ENCODE measurements at places on chromosomes 2 and 18.

- DNase-seq = no peak
Measured at GRCh38 chr2:196409376-196409775, 230.1 kb upstream of the CCDC150 start.

DNA sequence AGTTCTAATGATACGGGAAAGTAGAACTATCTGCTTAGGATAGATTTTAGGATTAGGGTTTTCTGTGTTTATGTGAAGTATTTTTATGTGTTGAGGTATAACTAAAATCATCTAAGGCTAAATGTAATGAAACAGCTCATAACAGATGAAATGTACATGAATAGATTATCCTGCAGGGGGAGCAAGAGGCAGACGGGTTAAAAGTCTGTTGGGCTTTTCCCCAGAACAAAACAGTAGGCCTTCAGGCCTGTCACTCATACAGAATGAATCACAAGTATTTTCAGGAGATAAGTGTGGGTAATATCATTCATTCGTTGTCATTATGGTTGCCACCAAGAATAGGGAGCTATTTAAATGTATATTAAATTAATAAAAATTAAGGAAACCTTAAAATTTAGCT, 107.9 kb upstream of the IL1R2 start:
- DNase-seq = no peak

- DNase-seq = no peak
Measured at GRCh38 chr18:37393221-37393827, 172.3 kb downstream of the CELF4 start.

DNA sequence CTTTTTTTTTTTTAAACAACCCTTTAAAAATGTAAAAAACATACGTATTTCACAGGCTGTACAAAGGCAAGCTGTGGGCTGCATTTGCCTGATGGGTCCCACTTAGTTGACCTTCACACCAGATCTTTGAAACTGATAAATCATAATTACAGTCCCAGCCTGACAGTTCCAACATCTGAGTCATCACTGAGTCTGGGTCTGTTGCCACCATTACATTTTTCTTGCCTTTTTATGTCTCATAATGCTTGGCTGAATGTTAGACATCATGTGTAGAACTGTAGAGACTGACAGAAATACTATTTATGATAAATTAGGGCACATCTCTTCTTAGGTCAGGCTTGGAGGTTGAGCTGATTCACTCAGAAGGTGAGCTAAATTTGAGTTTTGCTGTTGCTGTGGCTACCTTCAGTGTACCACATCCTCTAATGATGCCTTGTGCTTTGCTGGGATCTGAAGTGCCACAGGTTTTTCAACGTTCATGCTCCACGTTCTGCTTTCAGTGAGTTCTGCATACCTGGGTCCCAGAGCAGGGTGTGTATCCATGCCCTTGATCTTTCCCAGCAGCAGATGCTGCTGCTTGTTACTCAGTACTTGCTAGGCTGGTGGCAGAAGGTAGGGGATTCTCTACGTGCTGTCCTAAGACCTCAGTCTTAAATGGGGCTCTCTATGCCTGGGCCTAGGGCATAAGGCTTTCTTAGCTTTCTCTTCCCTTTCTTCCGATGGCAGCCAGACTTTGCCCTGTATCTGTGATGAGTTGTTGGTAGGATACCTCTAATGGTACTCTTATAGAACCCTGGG, 160.6 kb upstream of the SMAD7 start:
- no peak for DNase-seq

GRCh38 chr2:82599021-82599420, 1860.1 kb downstream of the SUCLG1 start:
- no peak for DNase-seq

GRCh38 chr2:219526320-219527075, 12.2 kb downstream of the ASIC4 start:
- no peak for DNase-seq

DNA sequence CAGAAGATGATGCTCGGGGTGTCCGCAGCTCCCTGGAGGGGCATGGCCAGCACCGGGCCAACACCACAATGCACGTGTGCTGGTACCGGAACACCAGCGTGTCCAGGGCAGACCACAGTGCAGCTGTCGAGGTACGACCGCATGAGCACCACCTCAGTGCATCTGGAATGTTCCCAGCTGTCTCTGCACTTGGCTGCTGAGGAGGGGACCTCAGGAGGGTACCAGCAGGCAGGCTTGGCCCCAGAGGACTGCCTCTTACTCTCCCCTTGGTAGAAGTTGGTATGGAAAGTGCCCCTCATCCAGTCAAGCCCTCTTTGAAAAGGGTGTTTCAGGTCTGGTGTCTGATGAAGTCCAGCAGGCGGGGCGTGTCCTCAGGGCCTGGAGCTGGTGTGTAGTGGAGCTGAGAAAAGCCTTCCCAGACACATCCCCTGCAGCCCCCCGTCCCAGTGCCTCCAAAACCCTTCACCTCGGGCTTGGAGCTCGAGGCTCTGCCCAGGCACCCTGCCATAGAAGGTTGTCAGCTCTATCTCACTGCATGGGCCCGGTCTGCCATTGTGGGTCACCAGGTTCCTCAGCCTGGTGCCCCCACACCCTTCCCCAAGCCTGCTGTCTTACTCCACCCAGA, 16.7 kb downstream of the STK25 start:
- no peak for DNase-seq

- DNase-seq = no peak
Measured at GRCh38 chr2:216549926-216550690, 51.5 kb downstream of the RPL37A start.

GRCh38 chr2:85956646-85957039, 67.9 kb upstream of the ST3GAL5 start:
- DNase-seq = no peak
